ENCODE measurements at places on chromosomes 12 and 14. TPM values are rescaled to one million over a fixed set of nuclear protein-coding genes. Genes with fewer than 3 reads are reported as not detected.

The KCNC2 gene
- polyA plus RNA-seq, result 0.21 TPM

The AHNAK2 gene
- polyA plus RNA-seq, result 17.1 TPM

The NTN4 gene
- polyA plus RNA-seq, result not detected

The KRT3 gene
- polyA plus RNA-seq, result 0.31 TPM

The MDM1 gene
- polyA plus RNA-seq, result 14.2 TPM

The ABCD2 gene
- polyA plus RNA-seq, result 0.11 TPM

The CD163L1 gene
- 22.7 TPM for polyA plus RNA-seq

The CLEC4D gene
- not detected for polyA plus RNA-seq

The B3GNT4 gene
- polyA plus RNA-seq, result 0.40 TPM

The TAS2R9 gene
- polyA plus RNA-seq, result not detected

The PMCH gene
- polyA plus RNA-seq, result not detected

The ANO4 gene
- 2.3 TPM for polyA plus RNA-seq

The SUSD6 gene
- polyA plus RNA-seq, result not detected

The FBXO33 gene
- 5.4 TPM for polyA plus RNA-seq

The WNT1 gene
- not detected for polyA plus RNA-seq

The MAP1LC3B2 gene
- 6.2 TPM for polyA plus RNA-seq

The CCDC91 gene
- 21.4 TPM for polyA plus RNA-seq

The LAG3 gene
- polyA plus RNA-seq, result 0.37 TPM

The MYO1H gene
- polyA plus RNA-seq, result 0.37 TPM

The L2HGDH gene
- polyA plus RNA-seq, result 5.8 TPM

The ASPG gene
- 2.9 TPM for polyA plus RNA-seq

The PIGH gene
- polyA plus RNA-seq, result 17.0 TPM

The PTHLH gene
- polyA plus RNA-seq, result 2.8 TPM

The ALDH2 gene
- not detected for polyA plus RNA-seq

The TAS2R7 gene
- polyA plus RNA-seq, result not detected

The A2M gene
- polyA plus RNA-seq, result 334 TPM

The DIO2 gene
- polyA plus RNA-seq, result 1.6 TPM

The GZMB gene
- polyA plus RNA-seq, result 0.76 TPM

The FAM222A gene
- 9.7 TPM for polyA plus RNA-seq

The GNG2 gene
- 43.6 TPM for polyA plus RNA-seq

The PIK3C2G gene
- polyA plus RNA-seq, result 9.1 TPM

The TMEM229B gene
- polyA plus RNA-seq, result 0.36 TPM

The ART4 gene
- 0.05 TPM for polyA plus RNA-seq

The SLC25A47 gene
- polyA plus RNA-seq, result not detected

The TCL1B gene
- polyA plus RNA-seq, result not detected

The FGF6 gene
- polyA plus RNA-seq, result 45.2 TPM

The KRT6A gene
- polyA plus RNA-seq, result not detected

The FAR2 gene
- polyA plus RNA-seq, result 12.2 TPM

The TGFB3 gene
- 94.3 TPM for polyA plus RNA-seq
